ENCODE measurements at places on chromosomes 12 and 14.

- no peak for DNase-seq
These were observed 31.1 kb upstream of the NUBPL start for GRCh38 chr14:31530136-31530535.

- no peak for DNase-seq
These were observed 7.8 kb downstream of the LIMA1 start for GRCh38 chr12:50275556-50275955.

- no peak for DNase-seq
These were observed 276.5 kb downstream of the NUAK1 start for GRCh38 chr12:105862163-105862821.

DNA sequence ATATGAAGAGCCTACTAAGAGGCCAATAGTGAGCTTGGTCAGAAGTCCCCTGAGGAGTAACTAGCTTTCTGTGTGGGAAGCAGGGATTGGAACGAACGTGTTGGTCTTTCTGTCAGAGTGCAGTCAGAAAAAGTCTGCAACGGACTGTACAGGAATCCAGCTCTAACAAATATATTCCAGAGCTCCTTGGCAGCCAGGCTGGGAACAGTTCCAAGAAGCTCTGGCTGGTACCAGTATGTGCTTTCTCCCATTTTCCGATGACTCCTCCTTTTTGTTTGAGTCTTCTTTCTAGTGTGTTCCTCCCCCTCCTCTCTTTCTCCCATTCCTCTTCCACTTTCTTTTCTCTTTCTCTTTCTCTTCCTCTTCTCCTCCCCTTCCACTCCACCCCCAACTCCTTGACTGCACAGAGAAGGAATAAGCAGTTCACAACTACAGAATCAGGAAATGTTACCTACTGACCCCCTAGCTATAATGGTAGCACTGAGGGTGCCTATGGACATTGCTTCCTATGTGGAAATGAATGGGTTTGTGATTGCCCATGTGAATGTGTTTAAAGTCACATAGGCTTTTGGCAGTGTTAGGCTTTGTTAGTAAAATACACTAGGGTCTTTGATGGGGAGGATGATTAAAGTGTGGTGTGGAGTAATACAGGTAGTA, 59.9 kb downstream of the TTLL5 start:
- DNase-seq, result no peak

- DNase-seq, result no peak
These were observed 15.1 kb downstream of the COQ6 start for GRCh38 chr14:73965216-73965615.

Data from NCI-H2107 (cell line).